ENCODE measurements at places on chromosomes 4 and X.
A peak's percentile ranks its signal among the peaks of the same experiment; 100 is the strongest.

DNA sequence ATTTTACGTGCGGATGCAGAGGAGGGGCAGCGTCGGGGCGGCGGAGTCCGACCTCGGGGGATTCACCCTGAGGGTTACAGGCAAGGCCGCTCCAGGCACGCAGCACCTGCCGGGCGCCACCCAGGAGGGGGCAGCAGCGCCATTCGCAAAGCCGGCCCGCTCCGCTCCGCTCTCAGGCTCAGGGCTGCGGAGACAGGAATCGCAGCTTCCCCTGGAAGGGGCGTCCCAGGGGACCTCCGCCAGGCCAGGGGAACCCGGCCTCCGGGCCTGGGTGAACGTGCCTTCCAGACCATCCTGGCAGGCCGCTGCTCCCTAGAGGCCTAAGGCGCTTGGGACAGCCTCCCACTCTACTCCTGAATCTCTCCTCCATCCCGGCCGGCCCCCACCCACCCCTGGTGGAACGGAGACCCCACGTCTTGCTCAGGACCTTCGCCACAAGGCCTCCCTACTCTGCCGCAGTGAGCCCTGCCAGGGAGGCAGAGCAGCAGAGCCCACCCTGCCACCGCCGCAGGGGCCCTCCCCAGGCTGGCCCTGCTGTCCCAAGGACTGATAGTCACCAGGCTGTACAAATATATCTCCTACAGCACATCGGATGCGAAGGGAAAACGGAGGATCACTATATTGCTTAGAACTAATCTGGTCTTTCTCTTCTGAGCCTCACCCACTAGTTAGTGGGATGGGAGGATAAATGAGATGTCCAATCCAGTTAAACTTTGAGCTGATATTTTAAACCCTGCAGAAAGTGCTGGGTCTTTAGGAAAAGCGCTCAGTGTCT, 115.0 kb downstream of the SMIM20 start:
- no peak for DNase-seq

DNA sequence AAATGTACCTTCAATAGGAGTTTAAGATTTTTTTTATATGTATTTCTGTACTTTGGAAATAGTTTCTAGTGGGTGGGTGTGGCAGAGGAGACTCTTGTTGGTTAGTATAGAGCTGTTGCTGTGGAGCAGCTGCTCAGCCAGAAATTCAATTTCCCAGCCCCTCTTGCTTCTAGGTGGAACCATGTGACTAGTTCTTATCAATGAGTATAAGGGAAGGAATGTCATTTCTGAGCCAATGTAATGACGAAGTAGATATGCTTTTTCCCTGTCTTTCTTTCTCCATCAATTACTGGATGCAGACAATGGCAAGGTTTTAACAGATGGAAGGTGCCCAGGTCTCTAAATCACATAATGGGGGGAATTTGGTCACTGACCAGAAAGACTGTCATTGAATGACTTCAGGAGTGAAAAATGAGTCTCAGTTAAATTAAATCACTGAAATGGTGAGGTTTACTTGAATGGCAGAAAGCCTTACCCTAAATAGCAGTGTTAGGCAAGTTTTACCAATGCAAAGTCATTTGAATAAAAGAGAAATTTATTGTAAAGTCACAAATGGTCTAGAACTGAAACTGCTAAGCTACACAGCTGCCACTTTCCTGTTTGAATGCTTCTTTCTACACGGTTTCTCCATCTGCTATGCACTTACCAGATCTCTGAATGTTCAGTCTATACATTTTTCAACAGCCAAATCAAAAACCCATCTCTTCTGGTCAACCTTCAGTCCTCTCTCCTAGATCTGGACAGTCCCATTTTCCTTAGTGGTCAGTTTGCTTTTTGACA, 795.4 kb upstream of the MAGEB2 start:
- DNase-seq = no peak

- DNase-seq = no peak
Measured at GRCh38 chr4:147846318-147847155, 114.6 kb downstream of the ARHGAP10 start.

- DNase-seq = peak; percentile 15
Measured at GRCh38 chr4:63459329-63459728, 949.9 kb downstream of the TECRL start.

GRCh38 chr4:2393353-2394270, 24.8 kb downstream of the ZFYVE28 start:
- DNase-seq = peak; percentile 50

GRCh38 chr4:124483048-124483906, 229.3 kb downstream of the ANKRD50 start:
- DNase-seq = no peak

- DNase-seq = no peak
Measured at GRCh38 chrX:15350329-15350996, 15.1 kb upstream of the PIGA start.

DNA sequence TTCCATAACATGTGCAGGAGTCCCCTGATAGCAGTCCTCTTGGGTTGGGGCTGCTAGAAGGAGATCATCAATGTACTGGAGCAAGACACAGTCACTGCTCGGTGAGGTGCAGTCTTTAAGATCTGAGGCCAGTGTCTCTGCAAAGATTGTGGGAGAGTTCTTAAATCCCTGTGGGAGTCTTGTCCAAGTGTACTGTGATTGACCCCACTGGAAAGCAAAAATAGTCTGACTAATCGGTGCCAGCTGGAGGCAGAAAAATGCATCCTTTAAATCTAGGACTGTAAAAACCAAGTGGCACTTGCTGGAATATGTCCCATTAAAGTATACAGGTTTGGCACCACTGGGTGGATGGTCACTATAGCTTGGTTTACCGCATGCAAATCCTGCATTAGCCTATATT, 31.1 kb downstream of the SULT1E1 start:
- DNase-seq = no peak

Measured in NAMALWA (cell line).